ENCODE measurements at places on chromosomes 16 and 17. TPM values are rescaled to one million over a fixed set of nuclear protein-coding genes. Genes with fewer than 3 reads are reported as not detected.

DNA sequence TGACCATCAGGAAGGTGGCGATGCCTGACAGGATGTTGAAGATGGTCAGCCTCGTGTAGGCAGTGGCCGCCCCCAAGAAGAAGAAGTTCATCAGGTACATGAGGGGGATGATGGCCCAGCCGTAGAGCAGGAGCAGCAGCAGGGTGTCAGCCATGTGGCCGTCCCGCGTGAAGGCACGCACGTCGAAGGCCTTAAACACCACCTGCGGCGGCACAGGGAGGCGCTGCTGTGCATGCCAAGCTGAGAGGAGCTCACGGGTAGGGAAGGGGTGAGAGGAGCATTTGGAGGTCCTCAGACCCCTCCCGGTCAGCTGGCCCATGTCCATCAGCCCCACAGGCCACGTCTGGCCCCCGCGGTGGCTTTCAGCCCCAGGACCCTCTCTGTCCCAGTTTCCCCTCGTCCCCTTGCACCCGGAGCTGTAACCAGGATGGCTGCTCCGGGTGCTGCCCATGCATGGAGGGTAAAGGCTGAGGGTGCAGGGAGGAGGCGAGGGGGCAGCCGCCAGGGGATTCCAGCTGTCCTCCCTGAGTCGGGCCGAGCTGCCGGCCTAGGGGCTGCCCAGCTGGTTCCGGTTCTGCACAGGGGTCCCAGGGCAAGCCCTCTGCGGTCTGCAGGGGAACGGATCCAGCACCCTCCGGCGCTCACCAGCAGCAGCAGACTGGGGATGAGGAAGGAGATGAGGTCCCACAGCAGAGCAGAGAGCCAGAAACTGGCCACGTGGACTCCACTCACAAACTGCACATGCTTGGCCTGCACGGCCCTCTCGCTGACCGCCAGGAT lies 17.1 kb upstream of the RNPS1 start:
- DNase-seq: no peak

- peak; percentile 86 for DNase-seq
Observed at GRCh38 chr17:79391376-79392233, 219.2 kb downstream of the RBFOX3 start.

DNA sequence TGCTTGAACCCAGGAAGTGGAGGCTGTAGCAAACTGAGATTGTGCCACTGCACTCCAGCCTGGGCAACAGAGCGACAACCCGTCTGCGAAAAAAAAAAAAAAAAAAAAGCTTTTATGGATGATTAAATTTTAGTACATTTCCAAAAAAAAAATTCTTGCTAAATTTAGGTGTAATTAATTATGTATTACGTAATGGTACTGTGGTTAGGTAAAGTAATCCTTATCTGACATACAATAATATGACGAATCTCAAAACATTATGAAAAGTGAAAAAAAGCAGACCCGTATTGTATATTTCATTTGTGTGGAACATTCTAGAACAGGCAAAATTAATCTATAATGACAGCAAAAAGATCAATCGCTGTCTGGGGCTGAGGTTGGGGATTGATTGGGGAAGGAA lies 10.3 kb upstream of the CORO1A start:
- DNase-seq: no peak

DNA sequence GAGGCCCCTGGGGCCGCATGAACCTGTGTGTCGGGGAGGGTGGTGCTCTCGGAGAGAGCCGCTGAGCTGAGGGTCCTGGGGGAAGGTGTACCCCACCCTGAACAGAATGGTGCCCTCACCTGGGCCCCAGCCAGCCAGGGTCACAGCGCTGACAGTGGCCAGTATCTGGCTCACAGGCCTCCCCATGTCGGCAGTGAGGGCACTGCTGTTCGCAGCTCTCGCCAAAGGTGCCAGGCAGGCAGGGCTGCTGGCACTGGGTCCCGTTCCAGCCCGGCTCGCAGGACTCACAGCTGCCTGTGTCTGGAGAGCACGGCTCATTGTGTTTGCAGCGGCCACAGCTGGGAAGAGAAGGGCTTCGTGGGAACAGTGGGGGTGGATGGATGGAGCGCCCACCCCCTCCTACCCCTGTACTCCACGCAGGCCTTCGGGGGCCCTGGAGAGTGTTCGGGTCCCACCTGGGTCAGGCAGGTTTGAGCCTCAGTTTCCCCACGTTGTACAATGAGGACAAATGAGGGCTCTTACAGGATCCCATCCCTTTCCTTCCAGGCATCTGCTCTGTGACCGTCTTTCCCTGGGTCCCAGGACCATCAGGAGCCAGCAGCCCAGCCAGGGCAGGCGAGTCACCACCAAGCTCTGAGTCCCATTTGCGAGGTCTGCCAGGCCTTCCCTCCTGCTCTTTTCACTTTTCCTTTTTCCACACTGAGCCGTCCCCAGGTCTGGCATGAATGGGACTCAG lies 5.0 kb downstream of the SCARF1 start:
- DNase-seq: no peak

- no peak for DNase-seq
Observed at GRCh38 chr16:48507391-48507790, 102.6 kb downstream of the N4BP1 start.

GRCh38 chr17:73005360-73005759 lies 87.1 kb downstream of the SLC39A11 start:
- DNase-seq: no peak

- no peak for DNase-seq
Observed at GRCh38 chr16:83878838-83879237, 20.1 kb upstream of the MLYCD start.

GRCh38 chr17:46171939-46172338 lies 21.3 kb downstream of the KANSL1 start:
- no peak for DNase-seq

DNA sequence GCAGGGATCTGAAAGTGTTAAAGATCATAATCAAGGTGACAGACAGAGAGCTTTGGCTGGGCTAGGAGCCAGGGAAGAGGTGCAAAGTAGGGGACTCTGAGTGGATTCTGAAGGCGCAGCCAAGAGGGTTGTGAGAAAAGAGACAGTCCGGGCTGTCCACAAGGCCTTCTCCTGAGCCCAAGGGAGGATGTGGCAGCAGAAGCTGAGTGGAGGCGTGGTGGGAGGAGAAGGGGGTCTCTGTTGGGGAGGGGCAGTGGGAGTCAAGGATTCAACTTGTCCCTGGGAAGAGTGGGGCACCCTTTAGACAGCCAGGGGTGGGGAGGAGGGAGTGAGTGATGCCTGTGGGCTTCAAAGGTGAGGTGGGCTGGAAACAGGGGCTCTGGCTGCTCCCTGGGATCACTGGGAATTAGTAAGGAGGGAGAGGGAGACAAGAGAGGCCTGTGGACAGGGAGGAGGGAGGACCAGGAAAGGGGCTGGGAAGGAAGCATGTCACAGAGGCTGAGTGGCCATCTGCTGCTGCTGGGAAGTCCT lies 10.6 kb downstream of the CES1 start:
- no peak for DNase-seq

GRCh38 chr16:85171759-85172454 lies 59.6 kb upstream of the CIBAR2 start:
- no peak for DNase-seq

GRCh38 chr16:85755929-85756768 lies 5.3 kb upstream of the C16orf74 start:
- no peak for DNase-seq

DNA sequence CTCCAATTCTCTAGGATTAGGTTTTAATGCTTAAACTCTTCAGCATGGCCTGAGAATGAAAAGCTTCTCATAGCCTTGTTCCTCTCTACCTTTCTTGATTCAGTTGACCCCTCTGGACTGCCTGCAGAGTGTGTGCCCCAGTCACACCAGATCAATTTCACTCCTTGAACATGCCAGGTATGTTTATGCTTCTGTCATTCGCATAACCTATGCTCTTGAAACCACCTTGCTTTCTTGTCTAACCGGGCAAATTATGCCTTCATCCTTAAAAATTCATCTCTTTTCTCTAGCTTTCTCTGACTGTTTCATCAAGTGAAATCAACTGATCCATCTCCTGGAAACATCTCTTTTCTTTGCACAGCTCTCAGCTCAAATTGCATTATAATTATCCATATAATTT lies 42.3 kb downstream of the CDH11 start:
- no peak for DNase-seq

GRCh38 chr17:39804839-39805238 lies 59.3 kb downstream of the IKZF3 start:
- no peak for DNase-seq

GRCh38 chr17:1413281-1413791 lies 13.3 kb upstream of the YWHAE start:
- no peak for DNase-seq

The PNMT gene
- 5.3 TPM for total RNA-seq

The CES1 gene
- total RNA-seq: 20.2 TPM

The ACD gene
- total RNA-seq: 19.7 TPM

The RBFOX1 gene
- total RNA-seq: 0.36 TPM

The ERCC4 gene
- 11.1 TPM for total RNA-seq

The ADAD2 gene
- 0.36 TPM for total RNA-seq

The MEIOB gene
- total RNA-seq: not detected

The SLC46A1 gene
- total RNA-seq: 5.7 TPM

The CFAP97D1 gene
- not detected for total RNA-seq

The TEX19 gene
- not detected for total RNA-seq

The C16orf96 gene
- not detected for total RNA-seq

The OR4D1 gene
- not detected for total RNA-seq

The ARL5C gene
- total RNA-seq: not detected
